ENCODE measurements at places on chromosomes 7 and 10.
A peak's percentile ranks its signal among the peaks of the same experiment; 100 is the strongest.

DNA sequence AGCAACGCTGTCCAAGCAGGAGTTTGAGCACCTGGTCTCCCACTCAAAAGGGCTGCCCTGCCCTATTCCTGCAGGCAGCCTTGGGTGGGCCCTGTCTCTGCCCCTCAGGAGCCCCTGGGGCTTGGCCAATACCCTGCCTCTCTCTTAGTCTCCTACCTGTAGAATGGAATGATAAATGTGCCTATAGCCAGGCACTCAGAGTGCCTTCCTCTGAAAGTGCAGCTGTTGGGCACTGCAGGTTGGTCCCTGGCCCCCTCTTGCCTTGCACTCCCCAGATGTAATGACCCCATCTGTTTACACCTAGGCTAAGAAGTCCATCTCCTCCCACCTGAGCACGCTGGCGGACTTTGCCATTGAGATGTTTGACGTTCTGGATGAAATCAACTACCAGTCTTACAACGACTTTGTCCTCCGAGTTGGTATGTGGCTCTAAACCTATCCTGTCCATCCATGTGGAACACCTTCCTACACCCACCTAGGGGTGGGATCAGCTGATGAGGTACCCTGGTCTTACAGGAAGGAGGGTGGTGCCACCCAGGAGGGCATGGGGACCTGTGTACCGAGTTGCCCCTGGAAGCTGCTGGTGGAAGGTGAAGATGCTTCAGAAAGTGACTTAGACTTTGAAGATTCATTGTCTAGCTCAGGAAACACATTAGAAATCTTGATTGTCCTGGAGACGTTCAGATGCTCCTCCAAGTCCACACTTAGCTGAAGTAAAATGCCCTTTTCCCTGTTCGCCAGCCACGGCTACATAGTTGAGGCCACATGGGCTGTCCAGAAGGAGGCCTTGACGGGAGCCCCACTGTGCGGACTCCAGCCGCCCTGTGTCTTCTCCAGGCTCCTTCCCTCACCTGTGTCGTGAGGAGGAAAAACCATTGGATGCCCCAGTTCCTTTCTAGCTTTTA, 134.1 kb downstream of the ADCY1 start:
- no peak for DNase-seq

GRCh38 chr7:11427686-11428273, 404.2 kb downstream of the THSD7A start:
- peak; percentile 45 for DNase-seq

- DNase-seq: no peak
Observed at GRCh38 chr10:116907245-116907987, 58.1 kb downstream of the ENO4 start.

DNA sequence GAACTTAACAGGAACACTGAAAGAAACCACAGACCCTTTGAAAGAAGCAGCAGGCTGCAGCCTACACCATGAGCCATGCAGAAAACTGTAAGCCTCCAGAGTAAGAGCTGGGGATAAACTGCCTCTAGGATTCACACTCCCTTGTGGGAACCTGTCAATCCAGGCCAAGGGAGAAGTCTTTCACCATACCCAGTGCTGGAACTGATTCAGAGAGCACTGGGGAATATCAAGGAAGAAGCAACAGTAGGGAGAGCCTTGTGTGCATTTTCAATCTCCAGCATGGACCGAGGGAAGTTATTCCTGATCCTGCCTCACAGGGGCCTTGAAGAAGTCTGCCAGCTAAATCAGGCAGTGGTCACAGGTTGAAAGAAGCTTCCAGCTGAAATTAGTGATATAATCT, 282.2 kb downstream of the AGMO start:
- no peak for DNase-seq

- DNase-seq: no peak
Observed at GRCh38 chr10:85379338-85379737, 987.3 kb downstream of the GRID1 start.

DNA sequence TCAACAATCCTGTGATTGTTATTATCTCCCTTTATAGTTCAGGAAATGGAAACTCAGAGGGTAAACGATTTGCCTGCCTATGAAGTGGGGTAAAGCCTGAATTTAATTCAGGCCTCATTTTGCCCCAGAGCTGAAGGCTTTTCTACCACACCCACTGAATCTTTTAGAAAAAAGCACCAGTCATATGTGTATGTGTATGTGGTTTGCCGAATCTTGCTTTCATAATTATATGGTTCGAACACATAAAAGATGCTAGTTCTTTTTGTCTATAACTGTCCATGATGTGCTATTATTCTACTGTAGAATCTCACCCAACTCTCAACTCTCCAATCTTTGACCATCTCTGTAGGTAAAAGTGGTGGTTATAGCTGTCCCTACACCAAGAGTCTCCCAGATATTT, 83.6 kb downstream of the MYOF start:
- DNase-seq: no peak

- DNase-seq: no peak
Observed at GRCh38 chr10:128084991-128085390, 41.2 kb downstream of the MKI67 start.

GRCh38 chr10:109956454-109957091, 33.3 kb upstream of the XPNPEP1 start:
- peak; percentile 59 for DNase-seq

GRCh38 chr10:109668154-109668665, 255.1 kb downstream of the XPNPEP1 start:
- no peak for DNase-seq

- no peak for DNase-seq
Observed at GRCh38 chr10:127993056-127993690, 86.3 kb downstream of the PTPRE start.

DNA sequence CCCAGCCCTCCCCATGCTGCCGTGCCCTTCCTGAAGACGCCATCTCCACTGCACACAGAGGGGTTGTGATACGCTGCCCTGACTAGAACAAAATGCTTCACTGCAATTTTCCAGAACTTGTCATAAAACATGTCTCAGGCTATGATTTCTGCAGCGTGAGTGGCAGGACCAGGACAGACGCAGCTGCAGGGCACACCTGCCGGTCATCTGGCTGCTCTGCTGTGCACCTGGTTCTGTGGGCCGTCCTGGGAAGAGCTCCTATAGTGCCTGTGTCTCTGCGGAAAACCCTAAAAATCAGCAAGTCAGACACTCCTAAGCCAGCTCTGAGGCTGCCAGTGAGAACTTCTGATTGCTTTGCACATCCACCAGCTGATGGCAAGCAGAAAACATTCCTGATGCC, 39.7 kb upstream of the DIP2C start:
- no peak for DNase-seq

- no peak for DNase-seq
Observed at GRCh38 chr7:158502068-158502750, 85.4 kb downstream of the PTPRN2 start.

GRCh38 chr7:72268090-72268489, 144.0 kb downstream of the CALN1 start:
- DNase-seq: no peak

DNA sequence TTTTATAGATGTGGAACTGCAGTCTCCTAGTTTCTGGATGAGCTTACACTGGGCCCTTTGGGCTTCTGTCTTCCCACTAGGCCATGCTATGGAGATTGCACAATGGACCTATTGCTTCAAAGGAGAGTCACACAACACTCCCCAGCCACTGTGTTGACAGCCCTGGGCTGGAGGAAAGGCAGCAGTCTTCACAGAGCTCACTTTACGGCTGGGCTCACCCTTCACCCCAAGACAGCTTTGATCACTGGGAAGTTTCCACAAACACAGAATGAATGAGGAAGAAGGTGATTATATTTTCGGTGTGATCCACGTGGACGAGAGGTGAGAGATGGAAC, 92.7 kb upstream of the GDF10 start:
- DNase-seq: no peak

GRCh38 chr10:132063432-132063831, 2.3 kb upstream of the JAKMIP3 start:
- DNase-seq: no peak

DNA sequence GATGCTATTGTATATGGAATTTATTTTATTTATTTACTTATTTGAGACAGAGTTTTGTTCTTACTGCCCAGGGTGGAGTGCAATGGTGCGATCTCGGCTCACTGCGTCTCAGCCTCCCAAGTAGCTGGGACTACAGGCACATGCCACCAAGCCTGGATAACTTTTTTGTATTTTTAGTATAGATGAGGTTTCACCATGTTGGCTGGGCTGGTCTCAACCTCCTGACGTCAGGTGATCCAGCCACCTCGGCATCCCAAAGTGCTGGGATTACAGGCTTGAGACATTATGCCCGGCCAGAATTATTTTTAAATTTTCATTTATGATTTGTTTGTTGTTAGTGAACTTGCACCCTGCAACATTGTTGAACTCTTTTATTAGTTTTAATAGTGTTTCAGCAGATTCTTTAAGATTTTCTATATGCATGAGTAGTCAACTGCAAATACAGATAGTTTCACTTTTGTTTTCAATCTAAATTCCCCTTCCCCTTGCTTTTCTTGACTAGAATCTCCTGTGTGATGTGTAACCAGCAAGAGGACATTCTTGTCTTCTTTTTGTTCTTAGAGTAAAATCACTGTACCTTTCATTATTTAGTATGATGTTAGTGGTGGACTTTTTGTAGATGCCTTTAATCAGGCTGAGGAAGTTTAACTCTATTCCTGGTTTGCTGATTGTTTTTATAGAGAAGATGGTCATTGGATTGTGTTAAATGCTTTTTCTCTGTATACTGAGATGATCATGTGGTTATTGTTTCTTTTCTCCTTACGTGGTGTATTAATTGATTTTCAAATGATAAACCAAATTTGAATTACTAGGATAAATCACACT, 27.8 kb downstream of the ZNF33A start:
- peak; percentile 48 for DNase-seq

- no peak for DNase-seq
Observed at GRCh38 chr7:64558781-64559180, 4.1 kb downstream of the ZNF680 start.

- DNase-seq: no peak
Observed at GRCh38 chr7:93690021-93690420, 115.5 kb upstream of the CALCR start.

DNA sequence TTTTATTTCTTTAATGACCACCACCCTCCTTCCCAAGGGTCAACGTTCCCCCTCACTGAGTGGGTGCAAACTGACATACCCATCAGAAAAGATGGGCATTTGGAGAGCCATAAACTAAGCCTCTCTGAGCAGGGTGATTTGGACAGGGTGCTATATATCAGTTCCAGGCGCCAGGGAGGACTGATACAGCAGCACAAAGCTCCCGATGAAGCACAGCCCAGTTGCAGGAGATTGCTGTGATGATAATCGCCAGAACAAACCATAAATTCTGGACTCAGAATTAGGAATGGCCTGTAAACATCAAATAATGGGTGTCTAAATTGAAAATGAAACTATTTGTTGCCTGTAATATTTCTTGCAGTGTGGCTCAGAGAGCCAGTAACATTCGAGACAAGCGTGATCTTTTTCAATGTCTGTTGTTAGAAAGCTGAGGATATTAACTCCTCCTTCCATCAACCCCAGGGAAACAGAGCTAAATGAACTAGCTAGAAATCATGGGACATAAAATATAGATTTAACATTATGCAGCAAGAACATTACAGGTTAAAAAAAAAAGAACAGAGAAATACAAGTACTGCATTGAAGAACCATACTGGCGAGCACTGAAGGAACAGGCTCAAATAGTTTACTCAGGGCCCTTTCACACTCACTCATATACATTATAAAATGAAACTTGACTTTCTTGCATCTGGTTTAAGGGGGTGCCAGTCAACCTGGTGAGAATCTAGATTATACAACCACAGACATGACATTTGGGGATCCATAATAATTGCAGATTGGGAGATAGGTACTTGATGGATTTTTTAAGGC, 137.5 kb upstream of the LRRTM3 start:
- DNase-seq: no peak

- DNase-seq: no peak
Observed at GRCh38 chr7:30987178-30987577, 23.4 kb downstream of the GHRHR start.

GRCh38 chr7:66699998-66700397, 40.5 kb upstream of the RABGEF1 start:
- no peak for DNase-seq

GRCh38 chr7:154336295-154336694, 284.1 kb downstream of the DPP6 start:
- DNase-seq: no peak

- DNase-seq: no peak
Observed at GRCh38 chr10:128005858-128006257, 99.0 kb downstream of the PTPRE start.

DNA sequence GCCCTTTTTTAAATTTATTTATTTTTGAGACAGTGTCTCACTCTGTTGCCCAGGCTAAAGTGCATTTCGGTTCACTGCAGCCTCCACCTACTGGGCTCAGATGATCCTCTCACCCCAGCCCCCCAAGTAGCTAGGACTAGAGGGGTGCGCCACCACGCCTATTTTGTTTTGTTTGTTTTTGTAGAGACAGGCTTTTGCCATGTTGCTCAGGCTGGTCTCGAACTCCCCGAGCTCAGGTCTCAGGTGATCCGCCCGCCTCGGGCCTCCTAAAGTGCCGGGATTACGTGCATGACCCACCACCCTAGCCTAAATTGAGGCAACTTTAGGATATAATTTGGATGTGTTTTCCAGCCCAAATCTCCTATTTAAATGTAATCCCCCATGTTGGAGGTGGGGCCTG, 805 bp downstream of the ZNF736 start:
- DNase-seq: no peak

GRCh38 chr10:31745612-31746376, 182.8 kb downstream of the ARHGAP12 start:
- no peak for DNase-seq

DNA sequence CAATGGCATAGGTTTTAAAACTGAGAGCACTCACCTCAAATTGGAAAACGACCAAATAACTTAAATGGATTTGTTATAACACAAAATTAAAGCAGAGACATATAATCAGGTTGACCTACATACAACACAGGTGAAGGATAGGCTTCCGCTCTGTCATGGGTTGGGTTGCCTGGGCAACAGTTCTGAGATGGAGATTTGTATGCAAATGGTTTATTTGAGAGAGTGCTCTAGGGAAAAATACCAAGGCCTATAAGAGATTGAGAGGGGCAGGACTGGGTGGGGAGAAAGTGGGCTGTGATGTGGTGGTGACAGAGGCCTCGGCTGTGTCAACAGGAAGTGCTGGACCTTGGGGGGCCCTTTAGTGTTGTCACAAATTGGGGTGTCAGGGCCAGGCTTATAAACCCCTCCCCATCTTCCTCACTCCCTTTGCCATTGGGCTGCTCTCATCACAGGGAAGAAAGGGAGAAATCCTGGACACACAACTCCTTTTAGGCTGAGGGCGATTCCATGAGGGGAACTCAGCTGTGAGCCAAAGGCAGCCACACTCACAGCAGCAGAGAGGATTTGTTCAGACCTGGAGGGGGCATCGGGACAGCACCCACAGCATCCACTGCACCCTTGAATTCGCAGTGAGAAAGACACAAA, 105.4 kb upstream of the LYZL1 start:
- no peak for DNase-seq

DNA sequence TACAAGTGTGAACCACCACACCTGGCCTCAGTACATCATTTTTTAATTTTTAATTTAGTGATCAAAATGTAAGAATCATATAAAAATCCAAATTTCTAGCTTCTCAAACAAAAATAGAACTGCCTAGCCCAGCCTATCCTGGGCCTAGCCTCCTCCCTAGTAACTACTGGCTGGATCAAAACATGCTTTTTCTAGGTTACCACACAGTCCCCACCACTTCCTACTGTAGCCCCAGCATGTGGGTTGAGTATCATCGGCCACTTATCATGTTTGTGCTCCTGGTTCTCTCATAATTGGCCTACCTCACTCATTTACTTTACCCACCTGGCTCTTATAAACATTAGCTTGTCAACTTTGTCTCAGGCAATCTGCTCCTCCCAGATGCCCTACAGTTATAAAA, 52.9 kb downstream of the DNAJC12 start:
- no peak for DNase-seq

- DNase-seq: no peak
Observed at GRCh38 chr7:28586736-28587135, 174.4 kb downstream of the CREB5 start.
